ENCODE measurements at places on chromosomes 7 and 10.

DNA sequence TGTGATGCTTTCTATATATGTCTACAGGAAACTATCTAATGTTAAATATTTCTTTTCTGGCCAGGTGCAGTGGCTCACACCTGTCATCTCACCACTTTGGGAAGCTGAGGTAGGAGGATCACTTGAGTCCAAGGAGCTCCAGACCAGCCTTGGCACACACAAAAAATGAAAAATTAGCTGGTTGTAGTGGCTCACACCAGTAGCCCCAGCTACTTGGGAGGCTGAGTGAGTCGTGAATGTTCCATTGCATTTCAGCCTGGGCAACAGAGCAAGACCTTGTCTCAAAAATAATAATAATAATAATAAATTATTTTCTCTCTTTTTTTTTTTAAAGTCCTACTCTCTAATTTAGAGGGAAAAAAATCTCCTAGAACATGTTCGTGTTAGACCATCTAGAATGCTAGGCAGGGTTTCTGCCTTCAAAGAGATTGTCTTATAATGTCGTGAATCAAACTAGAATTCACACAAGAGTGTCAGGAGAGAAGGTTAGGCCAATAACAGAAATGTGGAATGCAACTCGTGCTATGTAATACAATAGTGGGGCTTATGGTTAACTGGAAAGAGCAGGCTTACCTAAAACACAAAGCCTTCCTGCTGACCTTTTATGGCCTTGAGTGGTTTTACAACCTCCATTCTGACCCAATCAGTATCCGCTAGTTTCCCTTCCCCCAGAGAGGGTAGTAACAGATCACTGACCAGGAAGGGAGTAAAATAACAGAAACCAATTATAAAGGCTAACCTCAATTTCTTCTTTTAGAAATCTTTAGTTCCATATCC is 46.3 kb downstream of the MYOF start:
- DNase-seq = peak; percentile 22

DNA sequence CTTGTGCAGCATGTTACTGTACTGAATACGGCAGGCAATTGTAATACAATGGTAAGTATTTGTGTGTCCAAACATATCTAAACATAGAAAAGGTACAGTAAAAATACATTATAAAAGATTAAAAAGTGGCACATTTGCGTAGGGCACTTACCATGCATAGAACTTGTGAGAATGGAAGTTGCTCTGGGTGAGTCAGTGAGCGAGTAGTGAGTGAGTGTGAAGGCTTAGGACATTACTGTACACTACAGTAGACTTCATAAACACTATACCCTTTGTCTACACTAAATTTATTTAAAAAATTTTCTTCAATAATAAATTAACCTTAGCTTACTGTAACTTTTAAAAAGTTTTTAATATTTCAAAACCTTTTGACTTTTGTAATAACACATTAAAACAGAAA is 37.5 kb downstream of the BPGM start:
- DNase-seq = no peak

DNA sequence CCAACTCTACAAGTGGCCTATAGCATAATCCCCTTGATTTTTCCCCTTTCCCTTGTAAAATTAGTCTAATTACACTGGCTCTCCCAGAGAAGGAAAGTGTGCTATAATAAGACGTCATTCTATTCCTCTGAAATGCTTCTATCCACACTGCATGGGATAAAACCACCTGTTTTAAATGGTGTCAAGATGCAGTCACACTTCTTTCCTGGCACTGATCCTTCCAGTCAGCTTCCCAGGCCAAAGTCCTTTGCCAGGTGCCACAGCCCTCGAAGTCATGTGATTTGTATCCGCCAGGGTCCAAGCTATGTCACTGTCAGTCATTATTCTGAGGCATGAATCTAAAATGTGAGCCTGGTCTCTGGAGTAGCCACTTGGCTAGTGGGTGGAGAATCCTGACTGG is 169.0 kb upstream of the KIAA1217 start:
- no peak for DNase-seq

GRCh38 chr7:82015751-82016150 is 245.9 kb upstream of the HGF start:
- DNase-seq = no peak

GRCh38 chr7:43781726-43782607 is 23.5 kb downstream of the BLVRA start:
- DNase-seq = no peak

DNA sequence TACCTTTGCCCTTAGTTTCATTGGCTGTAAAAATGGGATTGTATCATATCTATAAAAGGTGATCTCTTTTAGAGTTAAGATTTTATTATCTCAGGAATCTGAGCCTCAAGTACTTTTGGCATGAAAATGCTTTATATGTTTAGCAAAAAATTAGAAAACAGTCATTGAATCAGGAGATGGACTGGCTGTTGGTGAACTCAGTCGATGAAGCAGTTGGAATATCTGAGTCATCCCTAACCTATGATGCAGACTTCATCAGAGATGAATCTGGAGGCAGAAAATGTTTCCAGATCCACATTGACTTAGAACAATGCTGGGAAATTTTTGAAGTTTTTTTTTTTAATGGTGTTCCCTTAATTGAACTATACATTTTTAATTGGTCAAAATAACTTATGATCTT is 228.5 kb downstream of the SLC25A13 start:
- DNase-seq = peak; percentile 75

- no peak for DNase-seq
Observed at GRCh38 chr7:133815611-133816210, 311.4 kb upstream of the LRGUK start.

DNA sequence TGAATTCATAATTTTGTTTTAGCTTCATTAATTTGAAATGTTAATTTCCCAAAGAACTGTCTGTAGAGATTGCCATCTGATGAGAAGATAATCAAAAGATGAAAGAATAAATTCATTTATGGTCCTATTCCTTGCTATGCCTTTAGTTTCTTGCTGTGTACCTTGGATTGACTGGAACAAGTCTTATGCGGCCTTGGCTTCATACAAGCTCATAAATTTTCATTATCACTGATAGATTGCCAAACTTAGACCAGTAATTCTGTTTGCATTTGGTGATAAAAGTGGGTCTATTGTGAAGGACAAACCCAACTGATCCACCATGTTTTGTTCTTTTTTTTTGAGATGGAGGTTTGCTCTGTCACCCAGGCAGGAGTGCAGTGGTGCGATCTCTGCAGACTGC is 48.2 kb downstream of the ARID5B start:
- no peak for DNase-seq

DNA sequence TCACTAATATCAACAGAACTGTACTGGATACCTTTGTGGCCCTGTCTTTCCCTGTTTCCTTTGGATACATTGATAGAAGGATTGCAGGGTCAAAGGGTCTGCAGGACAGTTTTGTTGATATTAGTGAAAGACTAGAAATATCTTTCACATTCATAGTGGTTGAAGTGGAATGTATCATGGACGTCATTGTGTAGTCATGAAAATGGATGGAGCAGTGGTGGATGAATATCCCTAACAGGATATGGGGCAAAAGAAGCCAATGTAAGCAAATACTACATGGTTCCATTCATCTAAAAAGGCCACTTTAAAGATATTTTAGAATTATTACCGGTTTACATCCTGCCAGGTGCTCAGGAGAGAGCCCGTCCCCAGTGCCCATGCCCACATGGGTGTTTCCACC is 23.8 kb downstream of the PALD1 start:
- no peak for DNase-seq

DNA sequence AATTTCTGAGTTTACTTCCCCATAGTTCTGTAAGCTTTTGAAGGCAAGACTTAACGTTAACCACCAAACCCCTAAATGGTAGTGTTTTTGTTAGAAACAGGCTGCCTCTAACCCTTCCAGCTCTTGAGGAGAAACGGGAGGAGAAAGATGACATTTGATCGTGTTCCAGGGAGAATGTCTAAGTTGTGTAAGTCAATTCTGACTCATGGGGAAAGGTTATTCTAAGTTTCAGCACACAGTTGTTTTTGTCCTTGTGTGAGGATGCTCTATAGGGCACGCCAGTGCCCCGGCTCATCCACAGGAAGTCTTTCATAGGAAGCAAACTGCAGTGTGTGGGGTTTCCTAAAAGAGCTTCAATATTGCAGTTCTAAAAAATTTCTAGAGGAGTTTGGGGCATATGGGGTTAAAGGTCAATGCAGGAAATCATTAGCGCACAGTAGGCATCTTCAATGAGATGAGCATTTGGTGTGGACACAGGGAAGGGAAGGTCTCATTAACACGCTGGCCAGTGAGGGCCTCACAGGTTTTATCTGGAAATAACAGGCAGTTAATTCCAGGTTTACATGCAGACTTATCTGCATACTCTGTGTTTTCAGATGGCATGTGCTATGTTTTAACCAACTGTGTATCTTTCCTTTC is 638.2 kb upstream of the IGFBP3 start:
- DNase-seq = peak; percentile 43

GRCh38 chr7:30927040-30927439 is 15.4 kb downstream of the AQP1 start:
- no peak for DNase-seq

DNA sequence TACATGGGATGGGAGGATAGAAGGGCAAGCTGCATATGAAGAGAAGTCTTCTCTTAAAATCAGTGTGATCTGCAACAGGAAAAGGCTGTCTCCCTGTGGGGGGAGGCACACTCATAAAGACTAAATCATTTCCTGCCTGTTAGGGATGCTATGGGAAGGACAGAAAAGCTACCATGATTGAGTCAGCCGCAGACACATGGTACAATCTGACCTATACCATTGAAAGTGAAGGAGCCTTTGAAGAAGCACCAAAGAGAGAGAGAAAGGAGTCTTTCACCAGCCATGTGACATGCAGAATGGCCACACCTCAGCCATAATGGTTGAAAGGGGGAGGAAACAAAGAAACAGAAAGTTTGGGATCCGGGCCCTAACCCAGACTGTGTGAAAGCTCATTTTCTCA is 29.1 kb downstream of the NUDCD3 start:
- no peak for DNase-seq

DNA sequence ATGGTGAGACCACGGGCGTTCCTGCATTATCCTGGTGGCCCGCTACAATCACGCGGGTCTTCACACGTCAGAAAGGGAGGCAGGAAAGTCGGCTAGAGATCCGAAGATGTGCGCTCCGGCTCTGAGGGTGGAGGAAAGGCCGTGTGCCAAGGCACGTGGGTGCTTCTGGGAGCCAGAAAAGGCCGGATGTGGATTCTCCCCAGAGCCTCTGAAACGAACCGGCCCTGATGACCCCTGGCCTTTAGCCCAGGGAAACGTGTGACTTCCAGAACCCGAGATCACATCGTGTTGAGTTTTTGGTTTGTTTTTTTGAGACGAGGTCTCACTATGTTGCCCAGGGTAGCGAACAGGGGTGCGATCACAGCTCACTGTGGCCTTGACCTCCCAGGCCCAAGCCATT is 244.2 kb downstream of the ELFN1 start:
- no peak for DNase-seq

- DNase-seq = no peak
Observed at GRCh38 chr7:128066395-128066794, 35.2 kb upstream of the LRRC4 start.

- no peak for DNase-seq
Observed at GRCh38 chr10:34092891-34093290, 722.2 kb downstream of the PARD3 start.

GRCh38 chr10:22710139-22710745 is 4.1 kb downstream of the PIP4K2A start:
- no peak for DNase-seq

- no peak for DNase-seq
Observed at GRCh38 chr10:30765022-30765615, 135.6 kb upstream of the LYZL2 start.

- DNase-seq = no peak
Observed at GRCh38 chr10:108850138-108850854, 1073.0 kb downstream of the XPNPEP1 start.

GRCh38 chr7:20541608-20542349 is 73.7 kb upstream of the ABCB5 start:
- no peak for DNase-seq

- no peak for DNase-seq
Observed at GRCh38 chr10:43943818-43944360, 295.2 kb upstream of the ZNF32 start.

- no peak for DNase-seq
Observed at GRCh38 chr10:62541811-62542210, 167.6 kb downstream of the ZNF365 start.

DNA sequence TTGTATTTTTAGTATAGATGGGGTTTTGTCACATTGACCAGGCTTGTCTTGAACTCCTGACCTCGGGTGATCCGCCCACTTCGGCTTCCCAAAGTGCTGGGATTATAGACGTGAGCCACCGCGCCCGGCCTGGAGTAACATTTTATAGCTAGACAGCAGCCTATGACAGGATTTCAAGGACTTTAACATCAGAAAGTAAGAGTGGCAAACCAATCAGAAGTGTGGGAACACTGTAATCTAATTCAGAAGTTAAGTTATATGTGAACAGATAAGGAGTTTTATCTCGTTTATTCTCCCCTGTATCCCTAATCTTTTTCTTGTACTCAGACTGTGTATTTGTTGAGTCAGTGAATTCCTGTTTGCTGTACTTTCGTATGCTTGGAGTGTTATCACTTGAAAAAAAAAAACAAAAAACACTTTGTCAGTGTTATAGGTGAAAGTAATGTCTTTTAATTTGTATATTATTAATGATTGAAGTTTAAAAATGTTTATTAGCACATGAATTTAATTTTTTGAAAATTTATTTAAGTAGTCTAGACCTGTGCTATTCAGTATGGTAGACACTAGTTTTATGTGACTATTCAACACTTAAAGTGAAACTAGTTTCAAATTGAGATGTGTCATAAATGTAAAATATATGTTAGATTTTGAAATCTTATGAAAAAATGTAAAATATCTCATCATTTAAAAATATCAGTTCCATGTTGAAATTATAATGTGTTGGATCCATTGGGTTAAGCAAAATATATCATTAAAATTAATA is 38.6 kb downstream of the RSBN1L start:
- no peak for DNase-seq

DNA sequence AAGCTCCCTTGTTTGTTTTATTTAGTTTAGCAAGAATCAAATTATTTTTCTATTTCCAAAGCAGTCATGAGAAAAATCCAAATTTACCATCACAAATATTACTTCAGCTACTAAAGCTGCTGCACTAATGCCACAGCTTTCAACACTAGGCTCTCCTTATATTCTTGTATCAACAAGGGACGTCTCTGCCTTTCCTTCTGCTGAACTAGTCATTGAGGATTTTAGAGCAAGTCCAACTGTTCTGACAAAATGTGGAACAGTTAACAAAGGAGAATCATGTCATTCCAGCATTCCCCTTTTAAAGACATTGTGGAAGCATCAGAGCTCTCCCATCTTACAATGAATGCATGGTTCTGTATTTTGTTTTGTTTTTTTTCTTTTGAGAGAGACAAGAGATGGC is 28.6 kb downstream of the FAM13C start:
- DNase-seq = no peak

- peak; percentile 43 for DNase-seq
Observed at GRCh38 chr10:60237977-60238758, 151.5 kb downstream of the ANK3 start.

- peak; percentile 68 for DNase-seq
Observed at GRCh38 chr10:79299397-79300241, 47.6 kb upstream of the PPIF start.

- DNase-seq = no peak
Observed at GRCh38 chr10:124746992-124747391, 2.8 kb upstream of the FAM53B start.

- DNase-seq = no peak
Observed at GRCh38 chr10:96532523-96532922, 18.8 kb upstream of the TLL2 start.

All from urothelium cell line (cell line).